ENCODE measurements at places on chromosomes 3 and 15.
A peak's percentile ranks its signal among the peaks of the same experiment; 100 is the strongest.

DNA sequence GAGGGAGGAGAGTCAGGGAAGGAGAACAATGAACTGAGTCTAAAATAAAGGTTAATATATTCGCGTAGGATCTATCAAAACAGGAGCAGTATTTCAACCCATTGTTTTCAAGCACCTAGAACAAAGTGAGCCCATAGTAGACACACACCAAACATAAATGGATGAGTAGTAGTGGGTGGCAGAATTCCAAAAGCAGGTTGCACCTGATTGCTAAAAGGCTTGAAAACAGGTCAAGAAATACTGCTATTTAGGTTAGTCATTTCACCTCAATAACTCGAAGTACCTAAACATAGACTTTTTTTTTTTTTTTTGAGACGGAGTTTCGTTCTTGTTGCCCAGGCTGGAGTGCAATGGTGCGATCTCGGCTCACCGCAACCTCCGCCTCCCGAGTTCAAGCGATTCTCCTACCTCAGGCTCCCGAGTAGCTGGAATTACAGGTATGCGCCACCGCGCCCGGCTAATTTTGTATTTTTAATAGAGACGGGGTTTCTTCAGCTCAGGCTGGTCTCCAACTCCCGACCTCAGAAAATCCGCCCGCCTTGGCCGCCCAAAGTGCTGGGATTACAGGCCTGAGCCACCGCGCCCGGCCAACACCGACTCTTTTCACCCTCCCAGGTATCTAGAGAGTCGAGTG is 855 bp upstream of the ABHD5 start:
- no peak for DNase-seq

- DNase-seq = no peak
Observed at GRCh38 chr3:62479326-62479725, 106.0 kb upstream of the FEZF2 start.

DNA sequence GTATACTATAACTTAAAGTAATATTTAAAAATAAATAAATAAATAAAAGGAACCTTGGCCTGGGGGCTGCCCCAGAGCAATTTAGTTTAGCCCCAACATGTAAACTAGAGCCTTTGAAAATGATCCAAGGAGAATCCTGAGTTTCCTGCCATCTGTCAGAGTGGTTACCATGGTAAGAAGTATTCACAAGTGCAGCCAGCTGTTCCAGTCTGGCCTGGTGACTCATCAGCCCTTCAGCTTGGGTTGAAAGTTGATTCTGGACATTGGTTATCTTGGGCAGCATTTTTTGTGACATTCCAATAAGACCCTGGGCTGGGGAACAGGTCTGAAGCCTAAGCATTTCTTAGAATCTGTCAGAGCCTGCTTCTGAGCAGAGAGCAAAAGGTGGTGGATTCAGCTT is 72.7 kb upstream of the LRTM1 start:
- peak; percentile 46 for DNase-seq

DNA sequence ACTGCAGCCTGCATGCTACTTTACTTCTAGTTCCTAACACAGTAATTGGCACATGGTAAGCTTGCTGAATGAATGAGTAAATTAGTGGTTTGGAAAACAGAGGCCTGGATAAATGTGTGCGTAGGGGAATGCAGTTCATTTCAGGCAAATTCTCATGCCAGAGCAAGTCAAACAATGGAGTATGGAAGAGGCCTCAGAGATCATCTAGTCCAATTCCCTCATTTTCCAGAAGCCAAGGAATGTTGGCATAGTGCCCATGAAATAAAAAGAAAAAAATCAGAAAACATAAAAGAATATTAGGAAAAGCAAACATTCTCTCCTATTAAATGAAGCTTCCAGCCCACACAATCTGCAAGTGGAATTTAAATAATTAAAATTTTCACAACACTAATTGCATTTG is 92.4 kb downstream of the MB21D2 start:
- no peak for DNase-seq

GRCh38 chr3:142626971-142627370 is 30.8 kb downstream of the PLS1 start:
- DNase-seq = no peak

GRCh38 chr15:45704329-45705249 is 69.8 kb downstream of the SQOR start:
- DNase-seq = no peak

DNA sequence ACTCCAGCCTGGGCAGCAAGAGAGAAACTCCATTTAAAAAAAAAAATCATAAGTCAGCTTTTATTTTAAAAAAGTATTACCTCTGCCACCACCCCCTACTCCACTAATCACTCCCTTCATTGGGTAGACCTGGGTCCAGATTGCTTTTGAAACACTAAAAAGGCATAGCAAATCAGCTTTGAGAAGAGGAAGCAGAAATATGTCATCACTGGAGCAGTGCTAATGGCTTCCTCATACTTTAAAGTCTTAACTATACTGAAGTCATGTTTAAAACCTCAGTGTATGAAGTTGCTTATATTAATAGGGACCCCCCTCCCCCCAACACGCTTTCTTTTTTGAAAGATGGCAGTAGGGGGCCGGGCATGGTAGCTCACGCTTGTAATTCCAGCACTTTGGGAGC is 1.0 kb upstream of the HTR3D start:
- peak; percentile 3 for DNase-seq

DNA sequence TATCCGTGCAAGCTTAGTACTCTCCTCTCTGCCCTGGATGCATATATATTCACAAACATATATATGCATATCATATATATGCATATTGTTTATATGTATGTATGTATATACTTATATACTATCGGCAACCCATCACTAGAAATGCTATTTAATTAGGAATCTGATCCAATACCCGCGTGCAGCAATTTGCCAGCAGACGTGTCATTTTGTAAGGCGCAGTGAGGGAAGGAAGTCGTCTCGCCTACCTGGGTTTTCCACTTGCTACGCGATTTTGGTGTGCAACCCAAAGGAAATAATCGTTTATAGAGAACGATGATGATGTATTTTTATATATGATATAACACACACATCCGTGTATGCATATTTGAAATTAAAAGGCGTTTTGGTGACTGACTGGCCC is 5.6 kb upstream of the FEZF2 start:
- DNase-seq = no peak

DNA sequence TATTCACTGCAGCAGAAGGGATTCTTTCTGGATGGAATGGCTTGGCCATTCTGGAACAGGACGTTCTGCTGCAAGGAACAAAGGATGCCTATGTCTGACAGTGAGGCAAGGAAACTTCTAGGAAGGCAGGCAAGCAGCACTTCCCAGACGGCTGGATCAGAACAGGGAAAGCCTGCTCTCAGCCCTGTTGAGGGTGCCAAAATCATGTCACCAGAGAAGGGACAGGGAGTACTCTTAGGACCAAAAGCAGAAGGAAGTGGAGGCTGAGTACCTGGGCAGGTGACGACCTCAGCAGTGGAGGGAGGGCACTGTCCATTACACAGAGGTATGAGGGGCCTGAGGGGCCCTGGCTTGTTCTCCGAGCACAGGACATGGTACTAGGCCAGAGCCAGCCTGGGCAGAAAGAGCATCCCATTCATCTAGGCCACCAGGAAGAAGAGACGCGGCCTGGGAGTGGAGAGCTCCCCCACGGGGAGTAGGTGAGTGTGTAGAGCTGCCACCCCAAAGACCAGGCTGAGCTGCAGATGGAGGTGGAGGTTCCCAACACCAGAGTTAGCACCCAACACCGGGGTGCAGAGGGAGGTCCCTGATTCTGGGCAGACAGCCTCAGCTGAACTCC is 9.6 kb downstream of the KLF15 start:
- no peak for DNase-seq

- no peak for DNase-seq
Observed at GRCh38 chr15:62663547-62663946, 379.0 kb upstream of the TPM1 start.

DNA sequence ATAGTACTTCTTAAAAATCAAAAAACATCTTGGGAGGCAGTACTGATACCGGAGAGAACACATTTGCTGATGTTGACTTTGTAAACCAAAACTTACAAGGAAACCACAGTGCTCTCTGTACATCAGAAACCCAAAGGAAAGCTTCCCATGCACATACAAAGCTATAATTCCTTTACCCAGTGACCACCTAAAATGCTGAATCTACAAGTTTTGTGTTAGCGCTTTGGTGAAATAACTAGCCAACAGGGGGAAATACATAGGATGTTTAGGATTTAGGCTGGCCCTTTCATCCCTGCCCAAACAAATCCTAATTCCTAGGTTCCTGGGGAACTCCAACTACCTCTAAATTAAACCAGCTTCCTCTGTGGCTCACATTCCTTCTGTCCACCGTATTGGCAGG is 15.3 kb upstream of the SPG21 start:
- no peak for DNase-seq

DNA sequence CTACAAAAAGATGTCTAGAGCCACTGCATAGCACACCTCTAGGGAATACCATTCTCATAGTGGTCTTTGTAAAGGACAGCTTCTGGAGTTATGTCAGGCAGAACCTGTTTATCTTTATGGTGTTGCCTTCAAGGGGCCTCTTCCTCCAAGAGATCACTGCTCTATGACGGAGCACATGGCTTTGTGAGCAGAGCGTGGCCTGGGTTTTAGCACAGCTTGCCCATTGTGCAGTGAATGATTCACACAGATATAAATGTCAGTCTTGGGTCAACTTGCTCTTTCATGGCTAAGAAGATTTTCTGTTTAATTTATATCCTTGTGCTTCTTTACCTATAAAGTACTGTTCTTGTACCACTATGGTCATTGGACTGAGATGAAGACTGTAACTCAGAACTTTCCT is 41.5 kb upstream of the RBMS3 start:
- DNase-seq = no peak

DNA sequence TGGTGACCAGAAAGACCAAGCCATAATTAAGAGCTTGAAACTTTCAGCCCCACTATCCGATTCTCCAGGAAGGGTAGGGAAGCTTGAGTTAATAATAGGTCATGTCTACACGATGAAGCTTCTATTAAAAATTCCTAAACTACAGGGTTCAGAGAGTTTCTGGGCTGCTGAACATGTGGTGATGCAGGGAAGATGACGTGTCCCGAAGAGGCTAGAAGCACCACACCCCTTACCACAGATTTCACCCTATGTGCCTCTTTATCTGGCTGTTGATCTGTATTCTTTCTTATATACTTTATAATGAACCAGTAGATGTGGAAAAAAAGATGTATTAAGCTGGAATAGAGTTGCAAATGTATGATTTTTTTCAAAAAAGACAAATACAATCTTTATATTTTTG is 473.4 kb downstream of the NLGN1 start:
- DNase-seq = no peak
